Left ventricle myocardium inferior (tissue), 1 donor: ENCODE measurements at places on chromosomes 16 and 17.

DNA sequence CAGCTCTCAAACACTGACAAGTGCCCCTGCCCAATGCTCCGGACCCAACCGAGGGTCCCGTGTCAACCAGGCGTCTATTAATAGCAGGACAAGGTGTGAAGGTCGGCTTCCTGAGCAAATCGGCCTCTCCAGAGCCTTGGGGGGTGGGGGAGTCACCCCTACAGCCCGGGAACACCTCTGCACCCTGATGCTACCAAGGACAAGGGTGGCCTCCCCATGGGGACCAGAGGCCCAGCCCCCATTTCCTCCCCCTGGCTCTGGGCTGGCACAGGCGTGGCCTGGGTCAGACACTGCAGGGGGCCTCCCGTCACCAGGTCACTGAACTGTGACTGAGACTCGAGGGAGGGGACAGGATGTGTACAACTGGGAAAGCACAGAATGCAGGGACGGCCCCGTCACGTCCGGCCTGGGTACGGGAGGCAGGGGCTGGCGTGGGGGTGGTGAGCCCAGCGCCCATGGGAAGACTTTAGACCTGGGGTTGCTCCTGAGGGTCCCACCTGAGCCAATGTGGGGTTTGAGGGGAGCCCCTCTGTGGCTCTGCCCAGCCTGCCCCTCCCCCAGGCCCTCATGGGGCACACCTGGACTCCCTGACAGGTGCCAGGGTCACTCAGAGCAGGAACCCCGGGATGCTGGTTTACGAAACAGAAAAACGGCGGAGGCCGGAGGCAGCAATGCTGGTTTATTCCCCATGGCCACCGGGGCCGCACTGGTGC, 579 bp upstream of the CYBA start:
- peak; percentile 48 for DNase-seq

- peak; percentile 32 for DNase-seq
These were observed 156.1 kb downstream of the ZNF423 start for GRCh38 chr16:49699841-49700175.

- no peak for DNase-seq
These were observed 16.2 kb downstream of the DNASE1 start for GRCh38 chr16:3670711-3671110.

DNA sequence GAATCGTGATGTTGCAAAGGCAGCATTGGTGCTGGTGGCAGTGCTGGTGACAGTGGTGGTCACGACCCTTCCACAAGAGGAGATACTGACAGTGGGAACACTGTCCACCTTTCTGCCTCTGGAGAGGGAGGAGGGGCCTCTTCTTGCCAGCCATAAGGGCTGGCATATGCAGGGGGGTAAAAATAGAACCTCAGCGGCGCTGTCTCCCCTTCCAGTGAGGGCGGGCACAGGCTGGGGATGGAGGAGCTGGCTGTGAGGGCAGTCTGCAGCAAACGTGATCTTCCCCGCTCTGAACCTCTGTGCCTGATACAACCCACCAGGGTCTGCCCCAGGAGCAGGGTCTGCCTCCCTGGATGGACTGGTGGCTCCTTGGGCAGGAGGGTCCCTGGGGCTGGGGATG, 3.4 kb downstream of the RAP1GAP2 start:
- no peak for DNase-seq

DNA sequence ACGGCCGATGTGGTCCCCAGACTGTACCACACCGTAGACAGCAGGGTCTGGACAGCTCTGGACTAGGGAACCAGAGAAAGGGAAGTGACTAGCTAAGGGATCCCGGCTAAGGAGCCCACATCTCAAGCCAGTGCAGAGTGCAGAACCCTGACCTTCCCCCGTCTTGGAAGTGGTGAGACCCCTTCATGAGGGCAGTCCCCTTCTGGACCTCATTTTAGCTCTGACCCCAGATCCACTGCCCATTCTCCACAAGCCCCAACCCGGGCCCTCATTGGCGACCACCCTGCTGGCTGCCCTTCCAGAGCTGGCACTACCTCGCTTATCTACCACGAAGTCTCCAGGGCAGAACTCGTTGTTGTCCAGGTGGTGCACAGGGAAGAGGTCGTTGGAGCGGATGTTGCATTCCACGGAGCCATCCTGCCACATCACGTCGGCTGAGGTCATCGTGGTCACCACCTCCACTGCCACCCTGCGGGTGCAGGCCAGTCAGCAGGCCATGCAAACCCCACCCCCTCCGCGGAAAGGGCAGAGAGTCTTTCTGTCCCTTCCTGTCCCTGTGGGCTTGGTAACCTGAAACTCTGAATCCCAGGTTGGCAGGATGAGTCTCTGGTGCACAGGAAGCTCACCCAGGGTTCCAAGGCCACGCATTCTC, 14.2 kb downstream of the SPHK1 start:
- no peak for DNase-seq

GRCh38 chr17:8120520-8121406, 2.4 kb upstream of the ALOXE3 start:
- no peak for DNase-seq

DNA sequence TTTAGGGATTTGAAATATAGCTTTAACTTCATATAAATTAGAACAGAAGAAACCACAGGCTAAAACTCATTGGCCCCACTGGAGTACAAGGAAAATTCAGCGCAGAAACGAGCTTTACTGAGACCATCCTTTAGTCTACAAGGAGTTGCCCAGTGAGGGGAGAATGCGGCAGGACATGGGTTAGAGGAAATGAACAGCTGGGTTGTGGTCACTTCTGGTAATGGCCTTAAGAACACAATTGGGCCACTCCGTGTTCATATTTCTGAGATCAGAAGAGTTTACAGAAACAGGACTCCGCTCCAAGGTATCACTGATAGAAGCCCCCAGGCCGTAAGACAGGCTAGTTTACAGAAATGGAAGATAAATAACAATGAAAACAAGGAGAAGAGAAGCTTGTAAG, 188.3 kb downstream of the ZFHX3 start:
- DNase-seq: no peak

DNA sequence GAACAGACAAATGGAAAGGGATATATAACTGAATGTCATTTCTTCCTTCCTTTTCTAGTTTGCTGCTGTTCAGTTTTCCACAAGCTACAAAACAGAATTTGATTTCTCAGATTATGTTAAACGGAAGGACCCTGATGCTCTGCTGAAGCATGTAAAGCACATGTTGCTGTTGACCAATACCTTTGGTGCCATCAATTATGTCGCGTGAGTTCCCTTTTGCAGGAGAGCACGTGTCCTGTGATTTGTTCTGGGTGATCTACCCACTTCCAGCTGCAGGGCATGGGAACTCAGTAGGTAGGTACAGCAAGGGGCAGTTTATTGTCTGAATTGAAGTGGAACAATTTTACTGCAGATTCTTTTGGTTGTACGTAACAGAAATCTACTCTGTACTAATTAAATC, 8.8 kb downstream of the ITGAL start:
- DNase-seq: no peak

- no peak for DNase-seq
These were observed 15.4 kb downstream of the TNS4 start for GRCh38 chr17:40485851-40486521.

- no peak for DNase-seq
These were observed 11.3 kb upstream of the PYDC1 start for GRCh38 chr16:31228206-31228605.

- no peak for DNase-seq
These were observed 88.7 kb upstream of the CBX4 start for GRCh38 chr17:79927688-79928501.
